ENCODE measurements at places on chromosomes 3 and 15. TPM values are rescaled to one million over a fixed set of nuclear protein-coding genes. Genes with fewer than 3 reads are reported as not detected.

GRCh38 chr15:57732526-57733331, 26.2 kb downstream of the POLR2M start:
- H3K4me1 ChIP-seq, result peaks cover 4% of the 10 kb centered on the region
- no peak overlapping the region for H3K27ac ChIP-seq
- DNase-seq, result peak; percentile 45
- H3K36me3 ChIP-seq, result no peaks in the 10 kb centered on the region
- no peak overlapping the region for H3K4me3 ChIP-seq
- no peaks in the 10 kb centered on the region for H3K27me3 ChIP-seq

The STIMATE gene
- 8.0 TPM for total RNA-seq

- no peak for DNase-seq
- no peaks in the 10 kb centered on the region for H3K36me3 ChIP-seq
- no peak overlapping the region for H3K27ac ChIP-seq
- no peaks in the 10 kb centered on the region for H3K4me1 ChIP-seq
Observed at GRCh38 chr15:58146749-58147148, 8.6 kb downstream of the AQP9 start.

DNA sequence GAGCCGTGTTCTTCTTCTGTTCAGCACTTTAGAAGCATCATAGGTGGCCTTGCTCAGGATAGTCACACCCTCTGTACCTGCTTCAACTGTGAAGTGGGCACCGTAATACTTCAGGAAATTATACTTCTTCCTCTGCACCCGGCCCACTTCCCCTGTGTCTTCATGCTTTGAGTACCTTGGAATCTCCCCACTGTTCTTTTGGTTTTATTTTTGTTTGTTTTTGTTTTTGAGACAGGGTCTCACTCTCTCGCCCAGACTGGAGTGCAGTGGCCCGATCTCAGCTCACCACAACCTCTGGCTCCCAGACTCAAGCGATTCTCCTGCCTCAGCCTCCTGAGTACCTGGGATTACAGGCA, 1.7 kb downstream of the P2RY14 start:
- no peaks in the 10 kb centered on the region for H3K27me3 ChIP-seq
- DNase-seq, result no peak
- H3K4me1 ChIP-seq, result no peaks in the 10 kb centered on the region
- H3K36me3 ChIP-seq, result no peaks in the 10 kb centered on the region
- peak overlapping the region; percentile 29 for H3K4me3 ChIP-seq

GRCh38 chr3:70820397-70820796, 508.0 kb upstream of the MDFIC2 start:
- no peak for DNase-seq
- H3K4me3 ChIP-seq, result no peak overlapping the region
- H3K27ac ChIP-seq, result no peak overlapping the region
- no peaks in the 10 kb centered on the region for H3K4me1 ChIP-seq

The TMA7 gene
- 194 TPM for total RNA-seq

The SLC9C1 gene
- total RNA-seq, result 0.85 TPM

DNA sequence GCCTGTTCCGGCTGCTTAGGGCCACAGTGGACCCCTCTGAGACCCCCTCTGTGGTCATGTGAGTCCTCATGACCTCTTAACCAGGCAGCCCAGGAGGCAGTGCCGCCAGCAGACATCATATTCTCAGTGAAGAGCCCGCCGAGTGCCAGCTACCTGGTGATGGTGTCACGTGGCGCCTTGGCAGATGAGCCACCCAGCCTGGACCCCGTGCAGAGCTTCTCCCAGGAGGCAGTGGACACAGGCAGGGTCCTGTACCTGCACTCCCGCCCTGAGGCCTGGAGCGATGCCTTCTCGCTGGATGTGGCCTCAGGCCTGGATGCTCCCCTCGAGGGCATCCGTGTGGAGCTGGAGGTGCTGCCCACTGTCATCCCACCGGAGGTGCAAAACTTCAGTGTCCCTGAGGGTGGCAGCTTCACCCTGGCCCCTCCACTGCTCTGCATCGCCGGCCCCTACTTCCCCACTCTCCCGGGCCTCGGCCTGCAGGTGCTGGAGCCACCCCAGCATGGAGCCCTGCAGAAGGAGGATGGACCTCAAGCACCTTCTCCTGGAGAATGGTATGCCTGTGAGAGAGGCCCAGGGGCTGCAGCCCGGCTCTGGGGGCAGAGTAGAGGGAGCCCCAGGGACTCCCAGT, 176.1 kb downstream of the TBC1D2B start:
- no peak for DNase-seq
- H3K27me3 ChIP-seq, result no peaks in the 10 kb centered on the region
- no peak overlapping the region for H3K27ac ChIP-seq
- no peaks in the 10 kb centered on the region for H3K36me3 ChIP-seq
- H3K4me3 ChIP-seq, result no peak overlapping the region

DNA sequence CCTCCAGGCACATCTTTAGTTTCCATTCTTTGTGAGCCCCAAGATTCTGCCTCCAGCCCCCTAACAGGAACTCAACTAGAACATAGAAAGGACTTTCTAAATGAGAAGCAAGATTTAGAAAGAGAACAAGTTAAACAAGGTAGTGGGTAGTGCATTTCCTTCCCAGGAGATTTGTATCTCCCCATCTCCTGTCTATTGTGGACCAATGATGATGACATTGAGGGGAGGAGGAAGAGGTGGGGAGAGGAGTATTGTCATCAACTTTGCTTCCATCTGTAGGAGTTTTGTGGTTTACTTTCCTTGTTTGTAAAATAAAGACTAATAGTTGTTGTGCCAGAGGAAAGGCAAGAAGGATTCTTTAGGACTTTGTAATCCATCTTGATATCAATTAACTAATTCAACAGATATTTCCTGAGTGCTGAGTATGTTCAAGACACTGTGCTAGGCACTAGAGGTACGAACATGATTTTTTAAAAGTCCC, 235.3 kb upstream of the ROPN1 start:
- H3K36me3 ChIP-seq, result peaks cover 4% of the 10 kb centered on the region
- H3K4me3 ChIP-seq, result no peak overlapping the region
- no peak overlapping the region for H3K27ac ChIP-seq
- H3K4me1 ChIP-seq, result no peaks in the 10 kb centered on the region

The VPS33B gene
- 4.7 TPM for total RNA-seq

GRCh38 chr3:186209810-186210752, 101.2 kb upstream of the ETV5 start:
- no peaks in the 10 kb centered on the region for H3K36me3 ChIP-seq
- H3K4me3 ChIP-seq, result no peak overlapping the region
- peaks cover 48% of the 10 kb centered on the region for H3K4me1 ChIP-seq
- peak overlapping the region; percentile 72 for H3K27ac ChIP-seq

The THRB gene
- 14.4 TPM for total RNA-seq

The SCAANT1 gene
- total RNA-seq, result not detected

DNA sequence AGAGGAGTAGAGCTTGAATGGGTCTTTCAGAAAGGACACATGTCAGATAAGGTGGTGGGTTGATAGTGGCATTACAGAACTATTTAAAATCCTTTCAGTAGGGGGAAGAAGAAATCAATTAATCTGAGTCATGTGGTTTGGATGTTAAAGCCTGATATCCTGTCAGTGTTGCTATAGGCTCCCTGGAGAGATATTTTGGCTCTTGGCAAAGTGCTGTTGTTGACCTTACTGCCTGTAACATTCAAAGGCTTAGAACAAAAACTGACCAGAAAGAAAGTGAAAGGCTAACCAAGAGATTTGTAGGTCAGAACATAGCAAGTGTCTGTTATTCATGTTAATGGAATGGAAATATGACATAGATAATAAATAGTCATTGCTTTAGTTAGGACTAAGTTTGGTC, 552.9 kb downstream of the DIPK2A start:
- H3K27ac ChIP-seq, result no peak overlapping the region
- DNase-seq, result no peak
- no peaks in the 10 kb centered on the region for H3K36me3 ChIP-seq
- H3K4me3 ChIP-seq, result no peak overlapping the region
- H3K27me3 ChIP-seq, result no peaks in the 10 kb centered on the region
- no peaks in the 10 kb centered on the region for H3K4me1 ChIP-seq

GRCh38 chr3:9396301-9396631, 1.1 kb upstream of the SETD5 start:
- H3K27ac ChIP-seq, result peak overlapping the region; percentile 92
- H3K27me3 ChIP-seq, result no peaks in the 10 kb centered on the region
- H3K4me3 ChIP-seq, result peak overlapping the region; percentile 67
- DNase-seq, result no peak
- no peaks in the 10 kb centered on the region for H3K36me3 ChIP-seq

GRCh38 chr3:21745966-21746365, 5.0 kb downstream of the ZNF385D start:
- no peaks in the 10 kb centered on the region for H3K36me3 ChIP-seq
- H3K4me3 ChIP-seq, result no peak overlapping the region
- H3K27me3 ChIP-seq, result no peaks in the 10 kb centered on the region
- H3K4me1 ChIP-seq, result peaks cover 52% of the 10 kb centered on the region
- no peak for DNase-seq

The DUOXA2 gene
- total RNA-seq, result not detected

DNA sequence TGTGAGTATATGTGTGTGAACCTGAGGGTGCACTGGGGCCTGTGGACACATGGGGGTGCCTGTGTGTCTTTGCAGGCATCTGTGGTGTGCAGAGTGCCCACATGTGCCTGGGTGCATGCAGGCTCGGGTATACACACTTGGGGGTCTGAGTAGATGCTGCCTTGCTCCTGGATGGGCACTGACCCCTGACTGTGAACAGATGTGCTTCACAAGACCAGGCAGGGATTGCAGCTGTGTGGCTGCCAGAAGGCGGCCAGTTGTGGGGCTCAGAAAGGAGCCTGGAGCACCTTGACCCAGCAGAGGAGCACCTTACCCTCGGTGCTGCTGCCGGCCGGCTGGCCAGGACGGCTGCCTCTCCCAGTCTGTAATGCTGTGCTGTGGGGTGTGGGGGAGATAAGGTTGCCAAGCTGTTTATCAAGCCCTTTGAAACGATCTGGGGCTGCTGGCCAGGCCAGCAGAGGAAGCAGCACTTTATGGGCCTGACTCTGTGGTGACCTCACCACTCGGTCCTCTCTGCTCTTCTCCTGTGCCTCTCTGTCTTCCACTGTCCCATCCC, 55.5 kb upstream of the MRPS22 start:
- H3K36me3 ChIP-seq, result no peaks in the 10 kb centered on the region
- no peak overlapping the region for H3K4me3 ChIP-seq
- no peaks in the 10 kb centered on the region for H3K27me3 ChIP-seq
- peak; percentile 53 for DNase-seq

DNA sequence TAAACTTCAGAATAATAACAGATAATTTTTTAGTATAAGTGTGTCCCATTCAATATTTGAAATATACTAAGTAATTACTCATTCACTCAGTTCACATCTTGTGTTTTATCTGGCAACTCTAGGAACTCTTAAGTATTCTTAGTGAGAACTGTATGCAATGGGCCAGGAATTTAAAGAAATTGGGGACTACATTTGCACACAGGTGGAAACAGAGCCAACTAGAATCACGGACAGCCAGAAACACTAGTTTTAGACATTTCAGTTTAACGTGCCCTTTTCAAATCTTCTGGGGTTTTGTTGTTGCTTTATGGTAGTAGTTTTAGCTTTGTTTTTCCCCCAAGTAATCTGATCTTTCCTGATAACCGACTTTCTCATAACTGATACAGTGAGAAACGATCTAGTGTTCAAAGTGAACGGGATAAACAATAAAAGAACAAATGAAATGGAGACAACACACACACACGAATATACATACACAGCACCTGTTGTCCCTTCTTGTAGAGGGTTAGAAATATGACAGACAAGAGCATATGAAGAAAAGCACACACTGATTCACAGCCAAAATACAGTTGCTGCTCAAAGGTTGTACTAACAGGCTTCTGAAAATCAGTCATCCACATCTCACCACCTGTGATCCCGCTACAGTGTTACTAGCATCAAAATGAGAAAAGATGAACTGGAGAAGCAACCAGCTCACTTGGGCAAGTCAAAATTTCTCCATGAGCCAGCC, 167.0 kb downstream of the FMN1 start:
- no peak for DNase-seq
- H3K36me3 ChIP-seq, result no peaks in the 10 kb centered on the region
- peak overlapping the region; percentile 48 for H3K27ac ChIP-seq
- H3K4me1 ChIP-seq, result peaks cover 41% of the 10 kb centered on the region
- no peaks in the 10 kb centered on the region for H3K27me3 ChIP-seq

DNA sequence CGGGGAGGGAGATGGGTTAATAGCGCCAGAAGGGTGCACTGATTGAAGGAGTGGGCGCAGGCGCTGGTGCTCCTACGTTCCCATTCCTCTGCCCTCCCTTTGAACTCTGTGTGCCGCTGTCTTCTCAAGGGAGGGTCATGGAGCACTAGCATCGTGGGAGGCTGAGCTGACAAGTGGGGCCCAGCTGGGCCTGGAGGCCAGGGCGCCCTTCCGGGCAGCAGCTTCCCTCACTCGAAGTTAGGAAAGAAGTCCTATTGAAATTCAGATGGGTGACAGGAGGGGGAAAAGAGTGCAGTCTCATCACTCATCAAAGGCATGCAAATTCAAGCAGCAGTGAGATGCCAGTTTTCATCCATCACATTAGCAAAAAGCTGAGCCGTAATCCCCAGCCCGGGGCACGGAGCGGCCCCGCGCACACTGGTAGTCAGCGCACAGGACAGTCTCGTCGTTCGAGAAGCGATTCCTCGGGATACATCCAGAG, 128.2 kb downstream of the LRRK1 start:
- no peaks in the 10 kb centered on the region for H3K27me3 ChIP-seq
- H3K27ac ChIP-seq, result no peak overlapping the region
- peak; percentile 2 for DNase-seq
- no peaks in the 10 kb centered on the region for H3K4me1 ChIP-seq
- H3K4me3 ChIP-seq, result no peak overlapping the region

The RTP1 gene
- total RNA-seq, result not detected

DNA sequence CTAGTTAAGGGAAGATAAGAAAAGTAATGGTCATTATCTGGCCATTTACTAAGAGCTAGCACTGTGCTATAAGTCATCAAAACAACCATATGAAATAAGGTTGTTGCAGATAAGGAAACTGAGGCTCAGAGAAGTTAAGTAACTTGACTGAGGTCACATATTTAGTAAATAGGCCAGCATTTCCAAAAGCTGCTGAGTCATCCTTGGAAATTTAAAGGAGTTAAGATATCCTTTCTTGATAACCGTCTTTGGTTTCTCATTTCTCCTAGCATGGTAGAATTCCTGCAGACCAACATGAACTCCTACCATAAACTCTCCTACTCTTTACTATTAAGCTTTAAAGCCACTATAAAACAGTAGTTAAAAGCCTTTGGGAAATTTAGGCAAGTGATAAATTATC, 85.0 kb upstream of the PDZRN3 start:
- H3K4me1 ChIP-seq, result no peaks in the 10 kb centered on the region
- no peaks in the 10 kb centered on the region for H3K36me3 ChIP-seq
- H3K27ac ChIP-seq, result no peak overlapping the region
- H3K27me3 ChIP-seq, result no peaks in the 10 kb centered on the region
- no peak for DNase-seq
- no peak overlapping the region for H3K4me3 ChIP-seq

DNA sequence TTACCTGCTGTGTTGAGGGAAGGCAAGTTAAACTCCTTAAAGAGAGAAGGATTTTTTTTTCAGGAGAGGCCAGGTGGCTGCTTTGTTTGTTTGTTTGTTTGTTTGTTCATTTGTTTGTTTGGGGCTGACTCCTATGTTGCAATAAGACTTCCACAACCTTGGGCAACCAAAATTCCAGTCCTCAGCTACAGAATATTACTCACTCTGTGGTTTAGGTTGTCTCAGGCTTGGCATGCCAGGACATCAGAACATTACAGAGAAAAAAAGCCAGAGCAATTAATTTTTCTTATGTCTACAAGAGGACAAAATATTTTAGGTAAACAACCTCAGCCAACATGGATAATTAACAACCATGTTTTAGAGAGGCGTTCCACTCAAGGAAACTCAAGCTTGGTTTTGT, 156.7 kb upstream of the ATP11B start:
- H3K4me1 ChIP-seq, result no peaks in the 10 kb centered on the region
- no peak overlapping the region for H3K27ac ChIP-seq
- H3K36me3 ChIP-seq, result no peaks in the 10 kb centered on the region
- no peak overlapping the region for H3K4me3 ChIP-seq
- DNase-seq, result no peak
- peaks cover 4% of the 10 kb centered on the region for H3K27me3 ChIP-seq

Data from heart right ventricle (tissue), 16 donors.